Activated effector memory CD4-positive, alpha-beta T cell treated with anti-CD3 and anti-CD28 coated beads, Interleukin-2, amount 50 U/mL, for 16 hours (primary cell): ENCODE measurements at places on chromosomes 2 and 18.

- no peak for DNase-seq
These were observed 57.3 kb upstream of the SNTG2 start for GRCh38 chr2:893311-893710.

- DNase-seq = peak; percentile 69
These were observed 7.4 kb downstream of the IL1R2 start for GRCh38 chr2:101998896-101999789.

DNA sequence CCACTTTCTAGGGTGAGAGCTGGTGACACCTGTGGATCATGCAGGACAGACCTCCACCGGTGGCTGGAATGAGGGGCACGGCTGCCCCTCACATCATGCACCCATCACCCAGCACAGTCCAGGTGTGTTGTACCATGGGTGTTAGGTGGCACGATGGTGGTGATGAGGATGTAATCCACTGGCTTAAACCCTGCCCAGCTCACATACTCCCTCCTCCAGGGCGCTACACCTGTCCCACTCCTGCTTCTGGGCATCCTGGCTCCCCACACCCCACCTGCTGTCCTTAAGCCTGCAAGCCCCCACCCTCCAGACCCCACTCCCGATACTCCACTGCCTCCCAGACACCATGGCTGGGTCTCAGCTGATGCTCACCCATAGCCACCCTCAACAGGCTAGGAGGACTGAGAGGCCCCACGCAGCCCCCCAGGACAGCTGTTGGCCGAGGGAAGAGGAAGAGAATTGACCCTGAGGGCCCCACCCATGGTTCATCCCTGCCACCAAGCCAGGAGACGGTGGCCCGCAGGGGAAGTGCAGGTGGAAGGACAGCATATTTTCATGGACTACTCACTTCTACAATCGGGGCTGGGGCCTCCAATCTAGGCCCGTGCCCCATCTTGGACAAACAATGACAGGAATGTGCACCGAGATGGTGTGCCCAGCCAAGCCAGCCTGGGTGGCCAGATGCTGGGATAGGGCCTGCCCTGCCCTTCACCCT lies 34.3 kb downstream of the MAL start:
- peak; percentile 41 for DNase-seq

GRCh38 chr2:177433402-177433801 lies 40.8 kb downstream of the AGPS start:
- no peak for DNase-seq

- no peak for DNase-seq
These were observed 1110.6 kb downstream of the TSN start for GRCh38 chr2:122866095-122866494.

- peak; percentile 33 for DNase-seq
These were observed 521 bp upstream of the PROM2 start for GRCh38 chr2:95273566-95274290.

DNA sequence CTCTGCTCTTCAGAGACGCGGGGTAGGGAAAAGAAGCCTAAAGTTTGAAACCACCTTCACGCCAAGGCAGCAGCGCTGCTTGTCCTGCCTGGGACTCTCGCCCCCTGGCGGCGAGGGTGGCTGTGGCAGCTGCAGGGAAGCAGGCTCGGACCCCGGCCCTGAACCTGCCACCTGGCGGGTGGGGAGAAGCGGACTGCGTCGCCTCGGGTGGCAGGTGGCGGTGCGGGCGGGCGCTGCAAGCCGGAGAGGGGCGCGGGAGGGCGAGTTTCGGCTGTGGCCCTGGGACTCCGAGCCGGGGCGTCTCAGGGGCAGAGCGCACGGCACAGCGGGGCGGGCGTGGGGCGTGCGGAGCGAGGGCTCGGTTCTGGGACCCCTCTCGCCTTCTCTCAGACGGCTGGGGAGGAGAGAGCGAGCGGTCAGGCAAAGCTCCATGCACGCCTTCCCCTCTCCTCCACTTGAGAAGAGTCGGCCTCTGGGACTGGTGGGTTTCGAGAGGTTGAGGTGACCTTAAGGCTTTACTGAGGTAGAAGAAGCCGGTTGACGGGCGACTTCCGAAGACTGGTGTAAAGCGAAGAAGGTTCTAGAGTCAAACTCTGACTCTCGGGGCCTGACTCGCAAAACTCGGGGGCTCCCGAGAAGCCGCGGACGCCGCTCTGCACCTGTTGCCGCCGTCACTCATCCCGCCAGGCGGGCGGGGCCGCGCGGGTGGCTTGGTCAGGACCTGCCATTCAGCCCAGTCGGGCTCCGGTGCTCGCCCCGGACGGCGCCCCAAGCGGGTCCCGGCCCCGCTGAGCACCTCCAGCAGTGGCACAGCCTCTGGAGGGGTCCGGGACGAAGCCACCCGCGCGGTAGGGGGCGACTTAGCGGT lies 1.1 kb upstream of the BOLL start:
- DNase-seq = peak; percentile 83

DNA sequence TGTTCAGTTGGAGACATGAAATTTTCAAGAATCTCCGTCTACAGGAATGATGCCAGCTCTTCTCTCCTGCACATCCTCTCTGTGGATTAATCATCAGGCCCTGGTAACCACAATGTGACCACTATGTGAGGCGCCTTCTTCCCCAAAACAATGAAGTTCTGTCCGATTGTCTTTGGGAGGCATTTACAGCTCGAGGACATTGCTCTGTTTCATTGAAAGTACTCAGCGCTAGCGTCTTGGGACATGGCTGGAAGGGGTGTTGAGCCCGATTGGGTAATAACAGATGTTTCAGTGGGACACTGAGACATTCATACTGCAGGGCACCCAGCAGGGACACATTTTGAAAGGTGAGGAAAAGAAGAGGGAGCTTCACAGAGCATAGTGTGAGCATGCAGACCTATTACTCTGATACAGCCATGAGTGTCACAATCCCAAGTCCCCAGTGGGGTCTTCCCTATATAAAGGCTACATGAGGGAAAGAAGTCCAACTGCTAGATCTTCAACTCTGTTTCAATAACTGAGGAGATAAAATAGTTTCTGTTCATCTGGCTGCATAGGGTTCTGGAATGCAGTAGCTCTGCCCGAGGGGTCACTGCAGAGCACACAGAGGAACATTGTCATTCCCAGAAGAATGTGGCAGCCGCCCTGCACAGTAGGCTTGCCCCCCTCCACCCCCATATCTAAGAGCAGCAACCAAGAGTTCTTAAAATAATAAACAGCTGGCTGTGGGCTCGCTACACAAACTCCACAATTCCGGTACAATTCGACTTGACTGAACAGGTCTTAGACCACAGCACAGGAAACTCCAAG lies 237.3 kb downstream of the OSR1 start:
- no peak for DNase-seq

DNA sequence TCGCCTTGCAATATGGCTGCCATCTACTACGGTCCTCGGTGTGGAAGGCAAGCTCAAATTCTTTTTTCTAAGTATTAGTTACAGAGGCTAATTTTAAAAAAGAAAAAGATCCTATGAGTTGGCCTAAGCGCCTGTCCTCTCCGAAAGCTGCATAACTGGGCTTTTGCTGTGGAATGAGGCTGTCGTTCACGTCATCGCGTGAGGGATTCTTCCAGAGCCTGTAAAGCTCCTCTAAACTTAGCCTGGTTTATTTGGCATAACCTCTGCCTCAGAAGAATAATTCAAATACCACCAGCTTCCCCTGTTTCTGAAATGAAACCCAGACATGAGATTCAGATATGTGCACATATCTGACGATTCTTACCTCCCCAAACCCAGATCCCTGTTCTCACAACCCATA lies 187.4 kb downstream of the DNER start:
- DNase-seq = no peak

GRCh38 chr2:241953324-241953928 lies 83.9 kb downstream of the RTP5 start:
- peak; percentile 51 for DNase-seq

DNA sequence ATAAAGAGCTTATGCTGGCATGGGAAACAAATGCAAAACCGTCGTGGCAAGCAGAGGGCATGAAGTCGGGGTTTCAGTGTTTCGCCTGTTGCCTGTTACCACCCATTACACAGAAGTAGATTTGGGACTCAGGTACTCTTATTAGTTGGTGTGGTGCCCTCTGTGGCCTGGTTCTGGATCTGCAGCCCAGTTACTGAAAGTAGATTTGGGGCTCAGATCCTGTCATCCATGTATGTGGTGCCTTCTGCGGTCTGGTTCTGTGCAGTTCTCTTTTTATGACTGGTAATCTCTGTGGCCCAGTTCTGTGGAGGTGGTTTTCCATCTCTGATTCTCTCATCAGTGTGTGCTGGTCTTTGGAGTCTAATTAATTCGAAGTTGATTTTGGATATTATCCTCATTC lies 45.2 kb downstream of the ADNP2 start:
- peak; percentile 74 for DNase-seq

- no peak for DNase-seq
These were observed 33.6 kb downstream of the STEAP3 start for GRCh38 chr2:119257198-119257597.

- peak; percentile 56 for DNase-seq
These were observed 820 bp upstream of the SH3BP4 start for GRCh38 chr2:234950730-234951663.

- peak; percentile 83 for DNase-seq
These were observed 71.6 kb downstream of the ACTR2 start for GRCh38 chr2:65299246-65299645.

DNA sequence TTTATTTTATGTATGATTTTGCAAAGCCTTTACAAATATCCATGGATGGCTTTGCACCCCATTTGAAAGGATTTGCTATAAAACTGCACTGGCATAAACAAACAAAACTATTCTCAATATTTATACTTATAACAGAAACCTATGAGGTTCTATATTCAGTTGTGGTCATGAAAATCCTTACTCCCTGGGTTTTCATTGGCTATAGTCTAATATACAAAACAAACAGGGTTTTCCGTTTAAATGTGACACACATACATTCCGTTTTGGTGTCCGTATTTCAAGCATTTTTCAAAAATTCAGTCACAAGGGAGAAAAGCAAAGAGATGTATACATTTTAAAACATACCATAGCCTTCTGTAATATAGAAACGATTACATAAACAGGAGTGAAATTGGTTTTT lies 100.0 kb downstream of the TCF4 start:
- DNase-seq = no peak

GRCh38 chr18:43482136-43482535 lies 204.8 kb upstream of the SYT4 start:
- no peak for DNase-seq

DNA sequence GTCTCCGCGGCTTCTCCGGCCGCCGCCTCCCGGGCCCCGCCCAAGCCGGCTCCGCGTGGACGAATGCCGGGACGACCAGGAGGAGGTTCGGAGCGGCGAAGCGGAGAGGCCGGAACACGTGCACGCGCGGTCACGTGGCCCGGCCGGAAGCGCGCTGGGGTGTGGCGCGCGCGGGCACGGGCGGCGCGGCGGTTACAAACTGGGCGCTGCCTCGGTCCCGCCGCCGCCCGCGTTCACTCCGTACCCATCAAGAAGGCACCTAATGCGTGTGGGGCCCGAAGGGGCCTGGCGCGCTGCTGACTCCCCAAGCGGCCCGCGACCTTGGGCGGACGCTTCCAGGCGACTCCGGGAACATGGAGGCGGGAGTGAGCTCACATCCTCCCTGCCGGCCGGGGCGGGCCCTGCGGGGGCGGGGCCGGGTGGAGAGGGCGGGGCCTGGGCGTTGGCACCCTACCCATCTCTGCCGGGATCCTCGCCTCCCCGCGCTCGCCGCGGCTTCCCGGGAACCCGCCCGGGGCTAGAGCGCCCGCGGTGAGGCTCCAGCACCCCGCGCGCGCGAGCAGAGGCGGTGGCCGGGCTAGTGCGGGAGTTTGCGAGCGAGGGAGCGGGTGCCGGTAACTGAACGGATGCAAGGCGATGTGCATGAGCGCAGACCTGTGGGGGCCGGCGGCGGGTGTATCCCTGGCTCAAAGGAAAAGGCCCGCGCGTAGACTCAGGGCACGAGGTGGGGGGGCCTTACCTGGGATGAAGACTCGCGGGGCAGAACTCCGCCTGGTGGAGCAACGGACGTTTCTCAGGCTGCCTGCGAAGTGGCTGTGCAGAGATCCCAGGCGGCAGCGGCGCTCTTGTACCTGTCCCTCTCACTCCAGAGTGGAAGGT lies at the start of gene TMEM185B:
TMEM185B (minus strand) TSS at position 367 of the 879 bp plus-strand sequence. CDS start 424 bp downstream, outside the sequence.
- peak; percentile 97 for DNase-seq

DNA sequence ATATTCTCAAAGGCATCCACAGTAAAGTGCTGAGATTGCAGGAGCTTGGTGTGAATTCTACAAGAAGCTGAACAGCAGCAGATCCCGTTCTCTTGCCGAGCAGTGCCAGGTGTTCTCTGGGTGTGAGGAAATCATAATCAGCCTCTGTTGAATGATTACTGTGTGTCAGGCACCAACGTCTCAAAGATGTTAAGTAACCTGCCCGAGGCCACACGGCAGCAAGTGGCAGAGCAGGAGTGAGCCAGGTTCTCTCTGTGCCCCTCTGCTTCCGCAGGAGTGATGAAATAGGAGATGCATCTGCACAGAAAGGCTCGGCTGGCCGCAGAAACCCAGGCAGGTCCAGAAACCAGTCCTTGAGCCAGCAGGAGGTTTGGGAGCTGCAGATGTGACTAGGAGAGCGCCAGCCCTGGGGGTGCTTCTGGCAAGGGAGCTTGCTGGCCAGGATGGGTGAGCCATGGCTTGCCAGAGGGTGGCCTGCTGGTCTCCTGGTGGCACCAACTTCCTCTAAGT lies 68.4 kb downstream of the COPS7B start:
- DNase-seq = no peak

DNA sequence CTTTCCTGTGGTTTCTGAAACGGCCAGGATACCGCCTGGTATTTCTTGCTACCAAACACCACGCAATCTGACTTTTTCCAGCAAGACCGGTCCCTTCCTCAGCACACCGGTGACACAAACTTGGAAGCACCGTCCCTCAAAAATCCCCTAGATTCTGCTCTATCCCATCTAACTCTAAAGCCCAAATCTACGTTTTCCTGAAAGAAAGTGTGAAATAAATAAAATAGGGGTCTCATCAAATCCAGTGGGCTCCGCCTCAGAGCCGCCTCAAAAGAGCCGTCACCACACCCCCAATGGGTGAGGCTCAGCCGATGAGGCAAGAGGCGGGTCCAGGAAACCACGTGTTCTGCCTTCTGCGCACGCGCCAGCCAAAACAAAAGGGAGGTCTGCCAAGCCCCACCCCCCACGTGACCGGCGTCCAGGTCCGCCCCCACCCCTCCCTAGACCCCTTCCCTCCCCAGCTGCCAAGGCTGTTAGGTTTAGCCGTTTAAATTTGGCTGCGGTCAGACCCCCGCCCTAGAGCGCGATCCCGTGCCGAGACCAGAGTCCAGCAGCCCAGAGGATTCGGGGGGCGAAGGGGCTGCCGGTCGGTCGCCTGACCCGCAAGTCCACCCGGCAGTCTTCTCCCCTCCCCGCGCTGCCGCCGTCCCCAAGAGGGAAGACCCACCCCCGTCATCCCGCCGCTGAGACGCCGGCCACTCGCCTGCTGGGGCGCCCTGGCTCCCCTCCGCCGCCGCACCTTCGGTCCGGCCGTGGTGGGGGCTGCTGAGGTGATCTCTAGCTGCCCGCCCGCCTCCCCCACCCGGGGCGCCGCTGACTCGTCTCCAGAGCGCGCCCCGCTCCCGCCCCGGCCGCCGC lies 534 bp downstream of the KANSL1L start:
- DNase-seq = peak; percentile 98

- DNase-seq = no peak
These were observed 56.2 kb upstream of the ATP8B1 start for GRCh38 chr18:57859314-57859713.

GRCh38 chr2:206443735-206444527 lies 599 bp downstream of the ADAM23 start:
- peak; percentile 63 for DNase-seq
